Brain pericyte (primary cell): ENCODE measurements at places on chromosomes 13 and 19.

GRCh38 chr19:44607917-44608316 is 5.4 kb upstream of the IGSF23 start:
- no peak for DNase-seq

GRCh38 chr13:108361769-108362168 is 92.3 kb downstream of the TNFSF13B start:
- no peak for DNase-seq

GRCh38 chr19:19948800-19949199 is 48.1 kb downstream of the ZNF93 start:
- DNase-seq = no peak

- DNase-seq = no peak
These were observed at the start of gene CCDC70 for GRCh38 chr13:51861723-51862300. Gene CCDC70 (plus strand): TSS chr13:51861969. CDS start chr13:51865412, 3,443 bp downstream.

DNA sequence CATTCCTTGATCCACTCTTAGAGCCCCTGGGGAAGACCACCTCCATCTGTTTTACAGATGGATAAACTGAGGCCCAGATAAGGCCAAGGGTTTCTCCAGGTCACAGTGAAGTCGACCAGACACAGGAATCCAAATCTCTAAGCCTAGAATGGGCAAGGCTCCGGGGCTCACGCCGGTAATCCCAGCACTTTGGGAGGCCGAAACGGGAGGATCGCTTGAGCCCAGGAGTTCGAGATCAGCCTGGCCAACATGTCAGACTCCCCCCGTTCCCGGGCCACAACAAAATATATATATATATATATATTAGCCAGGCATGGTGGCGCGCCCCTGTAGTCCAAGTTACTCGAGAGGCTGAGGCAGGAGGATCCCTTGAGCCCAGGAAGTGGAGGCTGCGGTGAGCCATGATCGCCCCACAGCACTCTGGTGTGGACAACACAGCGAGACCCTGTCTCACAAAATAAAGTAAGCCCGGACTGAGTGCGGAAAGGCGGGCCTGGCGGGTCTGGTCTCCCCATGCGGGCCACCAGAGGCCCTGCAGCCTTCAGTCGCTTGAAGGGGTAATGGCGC is 615 bp upstream of the RPL13A start:
- no peak for DNase-seq

- DNase-seq = no peak
These were observed 12.2 kb downstream of the WIZ start for GRCh38 chr19:15437355-15438123.

GRCh38 chr13:26476782-26477142 is 80.7 kb upstream of the WASF3 start:
- DNase-seq = no peak

GRCh38 chr19:13840305-13841085 is 36.4 kb upstream of the NANOS3 start:
- DNase-seq = no peak

DNA sequence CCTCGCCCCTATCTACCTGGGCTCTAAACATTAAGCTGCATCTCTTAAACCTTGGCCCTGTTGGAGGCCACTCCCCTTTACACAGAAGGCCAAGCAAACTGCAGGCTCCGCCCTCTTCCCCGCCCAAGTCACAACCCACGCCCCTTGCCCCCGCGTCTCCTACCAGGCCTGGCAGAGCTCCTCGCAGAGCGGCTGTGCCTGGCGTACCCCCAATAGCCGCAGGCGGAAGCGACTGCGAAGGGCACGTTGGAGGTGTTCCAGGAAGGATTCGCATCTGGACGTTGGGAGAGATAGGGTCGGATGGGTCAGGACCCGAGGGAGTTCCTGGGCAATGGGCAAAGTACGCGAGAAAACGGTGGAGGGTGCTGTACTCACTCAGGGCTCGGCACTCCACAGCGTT is 5.9 kb downstream of the RTBDN start:
- DNase-seq = no peak

- DNase-seq = no peak
These were observed 22.6 kb downstream of the KLHL26 start for GRCh38 chr19:18659281-18660050.

- no peak for DNase-seq
These were observed 19.2 kb downstream of the SPTBN4 start for GRCh38 chr19:40486017-40486416.

DNA sequence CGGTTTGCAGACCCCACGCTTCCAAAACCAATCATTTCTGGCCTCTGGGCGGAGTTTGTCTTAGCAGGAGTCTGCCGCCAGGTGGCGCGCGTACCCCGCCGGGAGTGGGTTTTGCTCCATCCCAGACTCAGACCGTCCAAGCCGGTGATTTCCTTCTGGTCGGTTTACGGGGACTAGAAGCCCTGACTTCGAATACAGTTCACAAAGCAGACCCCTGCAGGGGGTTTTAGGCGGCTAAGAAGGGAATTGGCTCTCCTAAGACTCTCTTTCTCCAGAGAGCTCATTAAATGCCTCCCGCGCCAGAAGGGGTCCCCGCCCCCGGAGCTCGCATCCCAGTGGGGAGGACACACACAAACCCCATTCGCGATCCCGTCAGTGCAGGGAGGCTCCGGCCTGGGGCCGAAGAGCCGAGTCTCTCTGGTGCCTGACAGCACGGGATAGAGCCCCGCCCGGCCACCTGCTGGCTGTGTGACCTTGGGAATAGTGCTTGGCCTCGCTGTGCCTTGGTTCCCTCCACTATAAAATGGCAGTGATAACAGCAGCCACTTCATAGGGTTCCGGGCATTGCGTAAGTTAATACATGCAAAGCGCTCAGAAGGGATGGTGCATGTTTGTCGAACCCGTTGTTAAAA is 8.6 kb upstream of the NUP62 start:
- no peak for DNase-seq

GRCh38 chr13:98900442-98900841 is 77.4 kb downstream of the DOCK9 start:
- DNase-seq = no peak

DNA sequence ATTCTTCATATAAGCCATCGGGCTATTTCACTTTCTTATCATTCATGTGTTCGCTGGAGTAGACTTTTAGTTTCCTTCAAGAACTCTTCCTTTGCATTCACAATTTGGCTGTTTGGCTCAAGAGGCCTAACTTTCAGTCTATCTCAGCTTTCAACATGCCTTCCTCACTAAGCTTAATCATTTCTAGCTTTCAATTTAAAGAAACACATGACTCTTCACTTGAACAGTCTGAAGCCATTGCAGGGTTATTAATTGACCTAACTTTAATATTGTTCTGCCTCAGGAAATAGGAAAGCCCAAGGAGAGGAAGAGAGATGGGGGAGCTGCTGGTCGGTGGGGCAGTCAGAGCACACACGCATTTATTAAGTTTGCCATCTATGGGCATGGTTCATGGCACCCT is 158.1 kb downstream of the SUCLA2 start:
- DNase-seq = no peak

DNA sequence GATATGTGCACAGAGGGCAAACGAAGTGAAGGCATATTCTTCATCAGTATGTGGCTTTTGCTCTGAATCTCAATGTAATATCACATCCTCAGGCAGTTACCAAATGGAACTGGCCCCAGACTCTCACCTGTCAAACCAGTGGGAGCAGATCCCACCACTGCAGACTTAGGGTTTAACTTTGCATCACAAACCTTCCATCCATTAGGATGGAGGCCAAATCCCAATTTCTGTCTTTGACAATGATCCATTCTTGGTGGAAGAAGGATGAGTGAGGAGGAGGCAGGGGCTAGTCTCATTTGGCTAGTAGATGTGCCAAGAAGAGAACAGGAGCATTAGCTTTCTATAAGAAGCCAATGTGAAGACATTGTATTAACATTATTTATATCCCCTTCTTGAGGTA is 413.5 kb upstream of the SPRY2 start:
- no peak for DNase-seq

GRCh38 chr13:110788778-110789177 is 75.3 kb downstream of the ING1 start:
- DNase-seq = no peak

- no peak for DNase-seq
These were observed 163.3 kb downstream of the KDM4B start for GRCh38 chr19:5132206-5132560.

DNA sequence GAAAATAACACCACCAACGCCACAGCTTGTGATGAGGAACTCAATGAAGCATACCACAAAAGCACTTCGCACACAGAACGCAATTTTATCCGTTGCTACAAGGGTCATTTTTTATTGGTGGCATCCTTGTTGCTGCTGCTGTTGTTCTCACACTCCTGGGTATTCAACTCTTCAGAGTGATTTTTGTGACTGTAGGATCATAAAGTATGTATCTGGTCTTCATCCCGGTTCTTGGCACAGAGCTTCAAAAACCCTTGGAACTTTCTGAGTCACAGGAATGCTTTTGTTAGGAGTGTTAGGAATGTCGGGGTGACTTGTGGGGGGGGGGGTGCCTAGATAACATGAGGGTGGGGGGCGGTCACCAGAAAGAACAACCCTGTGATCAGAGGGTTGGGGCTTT is 108.4 kb downstream of the ZNF557 start:
- DNase-seq = no peak
